Stimulated activated CD8-positive, alpha-beta memory T cell treated with anti-CD3 and anti-CD28 coated beads, Interleukin-15, amount 100 ng/mL, for 4 hours (primary cell): ENCODE measurements at places on chromosomes 6 and 20.

- DNase-seq = no peak
Observed at GRCh38 chr6:127515234-127515793, 3.8 kb downstream of the MTCL3 start.

DNA sequence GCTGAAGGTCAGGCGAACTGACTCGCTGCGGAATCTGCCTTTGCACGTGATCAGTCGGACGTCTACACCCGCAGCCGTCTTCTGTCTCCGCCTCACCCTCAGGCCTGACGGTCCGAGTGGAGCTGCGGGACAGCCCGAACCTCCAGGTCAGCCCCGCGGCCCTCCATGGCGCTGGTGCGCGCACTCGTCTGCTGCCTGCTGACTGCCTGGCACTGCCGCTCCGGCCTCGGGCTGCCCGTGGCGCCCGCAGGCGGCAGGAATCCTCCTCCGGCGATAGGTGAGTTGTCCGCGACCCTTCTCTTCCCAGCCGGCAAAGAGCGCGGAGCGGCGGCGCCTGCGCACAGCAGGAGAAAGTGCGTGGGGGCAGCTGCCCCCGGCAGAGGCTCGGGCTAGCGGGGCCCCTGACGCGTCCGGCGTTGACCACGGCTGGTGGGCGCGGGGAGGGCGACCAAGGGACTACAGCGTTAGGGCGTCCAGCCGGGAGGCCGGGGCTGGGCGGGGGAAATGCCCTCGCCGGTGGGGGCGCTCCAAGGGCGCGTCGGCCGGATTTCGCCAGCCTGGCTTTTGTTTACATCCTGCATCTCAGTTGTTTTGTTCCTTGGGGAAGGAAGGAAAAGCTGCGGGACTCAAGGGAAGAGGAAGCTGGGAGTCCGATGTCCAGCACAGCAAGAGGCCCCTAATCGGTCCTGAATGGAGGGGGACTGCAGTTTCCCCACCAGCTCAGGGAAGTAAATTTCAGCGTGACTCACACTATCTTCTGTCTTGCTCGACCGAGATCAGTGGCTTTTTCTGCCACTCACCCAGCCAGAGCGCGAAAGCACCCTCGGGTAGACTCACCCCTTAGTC is at the start of gene SMPDL3A:
TSS of gene SMPDL3A (plus strand) at position 77 of the 846 bp plus-strand sequence. CDS start at position 166, 89 bp downstream.
- DNase-seq = no peak

DNA sequence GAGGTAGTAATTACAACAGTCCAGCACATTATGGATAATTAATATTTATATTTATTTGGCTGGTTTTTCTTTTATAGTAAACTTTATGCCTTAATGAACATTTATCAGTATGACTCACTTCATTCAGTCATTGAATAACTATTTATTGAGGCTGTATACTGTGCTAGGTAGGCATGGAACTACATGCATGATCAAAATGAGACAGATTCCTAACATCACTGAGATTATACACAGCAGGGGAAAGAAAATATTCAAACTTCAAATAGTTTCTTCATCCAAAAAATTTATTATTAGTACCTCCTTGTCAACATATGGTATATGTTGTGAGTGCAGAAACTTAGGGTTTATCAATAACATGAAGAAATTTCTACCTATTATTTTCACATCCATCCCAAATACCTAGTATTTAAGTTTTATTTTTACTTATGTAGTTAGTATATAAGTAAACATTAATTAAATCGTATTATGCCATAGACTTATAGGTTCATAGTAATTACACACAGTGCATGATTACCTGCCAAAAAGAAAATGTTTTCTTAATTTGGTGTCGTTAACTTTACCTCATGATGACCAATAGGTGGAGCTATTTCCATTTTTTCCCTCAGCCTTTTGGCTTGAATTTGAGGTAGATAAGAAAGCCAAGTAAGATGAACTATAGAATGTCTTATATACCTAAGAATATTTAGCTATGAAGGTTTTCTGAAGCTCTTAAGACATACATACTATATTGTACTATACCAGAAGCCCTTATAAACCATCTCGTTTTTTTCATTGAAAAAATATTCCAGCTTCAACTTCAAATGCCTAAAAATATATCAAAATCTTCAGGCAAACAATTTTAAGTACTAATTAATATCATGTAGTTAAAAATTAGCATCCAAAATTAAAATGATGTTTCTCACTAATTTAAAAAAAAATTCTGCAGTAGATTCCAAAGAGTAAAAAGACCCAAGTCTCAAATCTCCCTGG is 12.5 kb upstream of the TMEM30A start:
- no peak for DNase-seq

GRCh38 chr6:88982720-88983119 is 19.3 kb upstream of the RNGTT start:
- no peak for DNase-seq

DNA sequence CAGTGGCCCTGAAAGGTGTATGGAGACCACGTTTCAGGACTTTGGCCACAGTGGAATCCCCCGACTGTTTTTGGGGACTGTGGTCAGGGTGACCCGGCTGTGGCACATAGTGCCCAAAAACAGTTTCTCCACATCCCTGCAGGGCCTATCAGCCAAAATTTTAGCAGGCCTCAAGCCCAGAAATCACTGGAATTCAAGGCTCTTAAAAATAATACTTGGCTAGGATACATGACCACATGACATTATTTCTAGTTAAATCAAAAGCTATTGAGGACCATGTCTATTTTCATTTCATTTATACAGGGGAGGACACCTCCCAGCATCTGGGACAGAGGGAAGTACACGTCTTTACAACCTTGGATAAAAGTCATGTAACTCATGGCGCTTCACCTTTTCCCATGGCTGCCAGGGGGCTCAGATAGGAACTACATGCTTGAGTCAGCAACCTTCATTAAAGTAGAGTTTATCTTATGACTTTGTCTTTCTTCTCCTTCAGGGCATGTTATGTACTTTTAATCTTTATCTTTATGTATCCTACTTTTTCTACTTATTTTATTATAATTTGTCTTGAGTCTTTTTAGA is 70.8 kb upstream of the CD93 start:
- no peak for DNase-seq

DNA sequence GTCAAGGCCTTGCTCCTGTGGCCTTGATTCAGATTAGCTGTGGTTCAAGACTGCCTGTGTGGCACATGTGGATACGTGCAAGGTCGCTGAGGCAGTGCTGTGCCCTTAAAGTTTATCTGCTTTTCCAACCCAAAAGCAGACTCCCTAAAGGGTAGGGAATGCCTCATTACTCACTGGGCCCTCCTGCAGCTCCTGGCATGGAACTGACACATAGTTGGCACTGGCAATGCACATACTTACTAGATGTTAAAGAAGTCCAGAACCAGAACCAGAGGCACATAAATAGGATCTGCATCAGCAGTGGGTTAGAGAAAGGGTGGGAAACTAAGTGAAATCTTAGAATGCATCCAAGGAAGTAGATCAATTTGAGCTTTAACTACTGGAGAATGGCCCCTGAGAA is 90.6 kb upstream of the MLN start:
- no peak for DNase-seq

DNA sequence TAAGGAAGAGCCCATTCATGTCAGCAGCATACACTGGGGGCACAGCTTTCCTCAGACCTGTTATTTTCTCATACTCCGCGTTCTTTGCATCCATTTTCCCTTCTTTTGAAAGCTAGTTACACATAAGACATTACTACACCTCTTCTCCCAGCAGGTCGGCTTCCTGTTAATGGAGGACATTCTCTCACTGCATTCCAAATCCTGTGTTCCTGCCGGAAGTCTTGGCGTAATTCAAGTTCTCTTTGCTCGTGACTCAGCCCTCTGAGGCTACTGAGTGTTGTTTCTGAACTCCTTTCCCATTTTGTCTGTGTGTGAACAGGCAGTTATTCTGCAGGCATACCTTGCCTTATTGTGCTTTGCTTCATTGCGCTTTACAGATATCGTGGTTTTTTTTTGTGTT is 97.5 kb upstream of the ZBTB24 start:
- DNase-seq = no peak

DNA sequence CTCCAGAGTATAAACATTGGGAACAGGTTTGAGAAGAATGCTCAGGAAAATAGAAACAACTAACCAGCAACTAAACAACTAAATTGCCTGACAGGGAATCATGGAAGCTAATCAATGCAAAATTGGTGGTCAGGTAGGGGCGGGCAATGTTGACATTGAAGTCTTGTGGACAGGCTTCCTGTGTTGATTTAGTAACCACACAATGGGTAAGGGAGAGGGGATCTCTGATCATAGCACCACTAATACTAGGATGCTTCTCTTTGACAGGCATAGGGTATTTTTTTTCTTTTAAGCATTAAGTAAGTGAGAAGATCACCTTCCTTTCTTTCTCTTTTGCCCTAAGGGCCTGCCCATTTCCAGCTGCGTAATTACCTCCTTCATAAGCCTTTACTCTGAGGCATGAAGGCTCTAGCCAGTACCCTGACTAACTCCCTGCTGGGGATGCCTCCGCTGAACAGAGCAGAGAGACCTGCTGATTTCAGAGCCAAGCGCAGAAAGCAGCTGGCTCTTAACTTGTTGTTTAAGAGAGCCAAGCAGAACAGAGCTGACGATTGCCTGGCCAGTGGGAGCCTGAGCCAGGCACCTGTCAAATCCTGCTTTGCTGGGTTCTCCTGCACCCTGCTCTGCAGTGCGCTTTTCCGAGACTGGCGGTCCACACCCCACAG is 118.7 kb downstream of the BMP2 start:
- no peak for DNase-seq

GRCh38 chr6:90905351-90905750 is 318.5 kb upstream of the MAP3K7 start:
- DNase-seq = no peak

GRCh38 chr6:123869334-123869733 is 65.7 kb downstream of the NKAIN2 start:
- no peak for DNase-seq

DNA sequence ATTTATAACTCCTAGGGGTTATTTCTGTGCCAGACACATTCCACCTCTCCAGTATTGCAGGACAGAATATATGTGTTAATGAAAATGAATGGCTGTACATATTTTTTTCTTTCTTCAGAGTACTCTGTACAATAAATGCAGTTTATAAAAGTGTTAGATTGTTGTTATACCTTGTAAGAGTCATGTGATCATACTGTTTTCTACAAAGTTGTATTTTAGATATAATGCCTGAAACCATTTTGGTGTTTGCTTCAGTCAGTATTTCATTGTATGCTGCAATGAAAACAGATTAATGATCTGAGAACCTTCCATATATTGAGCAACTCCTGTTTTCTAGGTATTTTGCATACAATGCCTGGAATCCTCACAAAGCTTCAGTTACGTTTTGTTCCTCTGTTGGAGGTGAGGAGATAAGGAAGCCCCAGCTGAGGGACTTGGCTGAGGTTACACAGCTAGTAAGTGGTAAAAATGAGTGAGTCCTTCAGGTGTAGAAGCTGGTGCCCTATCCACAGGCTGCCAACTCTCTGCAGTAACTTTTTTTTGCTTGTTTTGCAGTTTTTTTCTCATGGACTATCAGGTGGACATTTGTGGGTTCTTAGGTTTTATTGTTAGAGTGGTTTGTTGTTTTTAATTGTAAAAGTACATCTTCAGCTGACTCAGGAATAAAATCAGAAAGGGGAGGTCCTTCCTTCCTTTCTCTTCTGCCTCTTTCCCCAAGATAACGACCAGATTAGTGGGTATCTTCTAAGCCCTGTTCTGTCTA is 11.6 kb downstream of the PDCD2 start:
- no peak for DNase-seq

DNA sequence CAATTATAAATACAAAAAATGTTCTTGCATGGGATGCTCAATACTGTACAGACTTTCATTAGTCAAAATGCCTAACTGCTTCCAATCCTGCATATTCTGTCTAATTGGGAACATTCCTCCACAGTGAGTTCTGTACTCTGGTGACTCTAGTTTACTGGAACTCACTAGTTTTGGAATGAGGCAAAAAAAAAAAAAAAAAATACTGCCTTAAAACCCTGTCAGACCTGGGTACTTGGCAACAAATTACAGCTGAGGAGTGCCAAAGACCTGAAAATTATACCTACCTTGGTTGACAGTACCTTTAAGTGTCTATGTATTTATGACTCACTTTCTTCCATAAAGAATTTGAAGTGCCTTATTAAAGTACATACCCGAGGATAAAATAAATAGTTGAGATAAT is 276.7 kb downstream of the FARS2 start:
- DNase-seq = no peak

DNA sequence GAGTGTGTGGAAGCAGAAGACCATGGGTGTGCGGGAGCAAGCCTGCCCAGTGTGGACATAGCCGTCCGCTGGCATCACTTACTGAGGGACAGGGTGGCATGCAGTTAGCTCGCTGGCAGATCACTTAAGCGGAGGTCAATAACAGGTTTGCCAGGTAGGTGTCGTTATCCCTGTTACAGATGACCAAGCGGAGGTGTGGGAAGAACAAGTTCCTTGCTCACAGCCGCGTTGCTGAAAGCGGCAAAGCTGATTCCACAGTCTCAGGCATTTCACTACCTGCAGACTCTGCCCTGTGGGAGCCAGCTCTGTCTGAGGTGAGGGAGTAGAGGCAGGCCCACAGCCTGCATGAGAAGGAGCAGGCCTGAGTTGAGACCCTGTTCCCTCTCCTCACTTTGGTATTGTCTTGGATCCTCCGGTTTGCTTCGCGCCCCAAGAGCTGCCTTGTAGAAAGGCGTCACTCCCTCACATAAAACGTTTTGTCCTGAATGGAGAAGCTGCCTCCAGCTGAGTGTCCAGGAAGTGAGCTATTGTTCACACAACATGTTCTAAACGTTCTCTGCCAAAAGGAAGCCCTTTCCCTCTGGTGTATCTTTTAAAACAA is 96.9 kb downstream of the TCP11 start:
- no peak for DNase-seq

DNA sequence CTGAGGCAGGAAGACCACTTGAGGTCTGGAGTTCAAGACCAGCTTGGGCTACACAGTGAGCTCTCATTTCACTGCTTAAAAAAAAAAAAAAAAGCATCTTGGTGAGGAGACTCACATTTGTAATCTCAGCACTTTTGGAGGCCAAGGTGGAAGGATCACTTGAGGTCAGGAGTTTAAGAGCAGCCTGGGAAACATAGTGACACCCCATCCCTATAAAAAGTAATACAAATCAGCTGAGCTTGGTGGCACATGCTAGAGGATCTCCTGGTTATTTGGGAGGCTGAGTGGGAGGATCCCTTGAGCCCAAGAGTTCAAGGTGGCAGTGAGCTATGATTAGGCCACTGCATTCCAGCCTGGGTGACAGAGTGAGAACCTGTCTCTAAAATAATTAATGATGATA is 29.4 kb upstream of the SYNCRIP start:
- no peak for DNase-seq

- no peak for DNase-seq
Observed at GRCh38 chr6:44496665-44497369, 109.3 kb downstream of the CDC5L start.

GRCh38 chr6:132669690-132670291 is 10.8 kb upstream of the TAAR1 start:
- no peak for DNase-seq

DNA sequence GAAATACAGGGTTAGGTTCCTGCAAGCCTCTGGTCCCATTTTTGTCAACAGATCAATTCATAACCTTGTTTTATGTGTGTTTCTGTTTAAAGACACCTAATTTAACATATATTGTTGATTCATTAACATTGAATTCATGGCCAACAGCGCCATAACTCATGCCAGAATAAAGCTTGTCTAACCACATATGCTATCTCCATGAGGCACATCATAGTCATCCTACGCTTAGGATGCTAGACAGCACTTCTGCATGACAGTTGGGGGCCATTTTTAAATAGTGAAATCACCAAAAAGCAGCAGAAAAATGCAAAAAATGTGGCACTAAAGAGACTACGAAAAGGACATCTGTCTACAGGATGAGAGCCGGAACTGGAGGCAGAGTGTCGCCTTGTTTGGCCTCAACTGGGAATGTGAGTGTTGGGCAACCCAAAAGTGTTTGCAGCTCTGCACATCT is 37.9 kb downstream of the TRAM2 start:
- no peak for DNase-seq
